ENCODE measurements at places on chromosomes 3 and 15.
A peak's percentile ranks its signal among the peaks of the same experiment; 100 is the strongest.

DNA sequence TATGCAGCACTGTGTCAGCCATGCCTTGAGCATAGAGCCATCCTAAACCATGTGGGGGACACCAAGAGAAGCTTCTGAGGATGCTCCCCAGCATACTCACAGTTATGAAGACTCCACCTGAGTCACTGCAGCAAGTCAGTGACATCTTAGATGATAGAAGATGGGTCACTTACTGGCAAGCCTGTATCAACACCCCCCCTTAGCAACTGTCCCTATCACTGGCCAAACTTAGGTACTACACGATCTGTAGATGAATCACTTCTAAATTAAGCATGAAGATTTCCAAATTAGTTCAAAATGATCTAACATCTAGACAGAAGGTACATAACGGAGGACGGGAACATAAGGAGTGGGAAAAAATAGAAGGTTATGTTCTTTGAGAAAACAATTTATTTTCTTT is 13.2 kb upstream of the LMCD1 start:
- DNase-seq = no peak

DNA sequence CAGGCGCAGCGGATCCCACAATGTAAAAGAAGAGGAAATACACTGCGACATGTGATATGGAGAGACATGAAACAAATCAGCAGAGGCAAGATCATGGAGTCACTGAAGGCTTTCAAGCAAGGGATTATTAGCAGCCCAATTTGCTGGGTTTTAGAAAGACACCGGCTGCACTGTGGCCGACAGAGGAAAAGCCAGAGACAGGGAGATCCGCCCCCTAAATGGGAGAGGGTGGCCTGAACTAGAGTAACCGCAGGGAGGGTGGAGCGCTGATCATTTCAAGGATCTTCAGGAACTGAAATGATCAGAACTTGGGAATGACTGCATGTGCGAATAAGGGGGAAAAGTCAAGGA is 612 bp upstream of the C15orf40 start:
- DNase-seq = no peak

DNA sequence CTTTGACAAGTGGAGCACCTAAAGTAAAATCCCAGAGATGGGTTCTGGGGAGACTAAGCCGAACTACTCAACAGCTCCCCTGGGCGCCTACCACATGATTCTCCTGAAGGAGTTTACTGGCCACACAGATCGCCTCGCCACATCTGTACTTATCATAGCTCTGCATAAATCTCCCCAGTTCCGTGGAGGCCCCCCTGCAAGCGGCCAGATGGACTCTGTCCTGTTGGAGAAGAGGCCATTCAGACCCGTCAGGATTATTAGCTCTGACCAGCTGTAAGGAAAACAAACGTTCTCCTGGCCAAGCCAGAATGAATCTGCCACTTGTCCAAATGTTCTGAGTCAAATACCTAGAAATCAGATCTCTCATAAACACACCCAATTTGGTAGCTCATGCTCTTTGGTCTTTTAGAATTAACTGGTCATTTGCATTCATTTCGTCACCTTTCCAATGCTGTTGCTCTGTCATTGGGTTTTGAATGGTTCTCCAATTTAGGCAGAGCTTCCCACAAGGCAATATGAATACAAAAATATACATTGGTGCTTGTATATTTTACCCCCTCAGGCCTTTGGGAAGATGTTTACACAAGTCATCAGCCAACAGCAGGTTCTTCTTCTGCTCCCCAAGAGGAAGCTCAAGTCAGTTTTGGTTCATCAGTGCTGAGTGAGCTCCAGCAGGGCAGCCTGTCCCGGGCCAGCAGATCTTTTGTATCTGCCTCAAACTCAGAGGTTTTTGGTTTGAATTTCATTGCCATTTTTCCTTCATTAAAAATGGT is 124.5 kb downstream of the THSD4 start:
- DNase-seq = no peak

- peak; percentile 39 for DNase-seq
Measured at GRCh38 chr3:38314112-38314763, 32.1 kb downstream of the SLC22A14 start.

DNA sequence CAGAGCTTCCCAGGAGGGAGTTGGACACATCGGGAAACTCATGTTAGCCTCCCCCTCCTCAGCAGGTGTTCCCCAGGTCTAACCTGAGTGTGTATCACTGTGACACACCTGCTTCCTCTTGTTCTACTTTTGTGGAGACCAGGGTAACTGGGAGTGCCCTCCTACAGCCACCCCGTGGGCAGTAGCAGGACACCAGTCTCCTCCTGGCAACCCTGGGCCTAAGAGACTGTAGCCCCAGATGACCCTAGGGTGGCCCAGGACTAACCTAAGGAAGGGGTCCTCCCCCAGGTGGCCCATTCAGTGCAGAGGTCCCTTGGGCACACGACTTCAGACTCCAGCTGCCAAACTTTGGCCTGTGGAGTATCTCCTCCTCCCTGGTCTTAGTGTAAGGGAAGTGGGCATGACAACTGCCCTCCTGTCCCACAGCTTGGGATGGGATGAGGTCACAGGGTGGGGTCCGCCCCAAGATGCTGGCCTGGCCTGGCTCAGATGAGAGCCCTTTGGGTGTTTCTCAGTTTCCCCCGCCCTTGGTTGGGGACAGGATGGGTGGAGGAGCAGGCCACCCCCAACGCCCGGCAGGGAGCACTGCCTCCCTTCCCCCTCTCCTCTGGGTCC is 4.8 kb downstream of the CSK start:
- no peak for DNase-seq

- DNase-seq = no peak
Measured at GRCh38 chr3:168951884-168952283, 711.6 kb downstream of the MECOM start.

GRCh38 chr15:62035256-62035924 is 24.9 kb downstream of the VPS13C start:
- no peak for DNase-seq

DNA sequence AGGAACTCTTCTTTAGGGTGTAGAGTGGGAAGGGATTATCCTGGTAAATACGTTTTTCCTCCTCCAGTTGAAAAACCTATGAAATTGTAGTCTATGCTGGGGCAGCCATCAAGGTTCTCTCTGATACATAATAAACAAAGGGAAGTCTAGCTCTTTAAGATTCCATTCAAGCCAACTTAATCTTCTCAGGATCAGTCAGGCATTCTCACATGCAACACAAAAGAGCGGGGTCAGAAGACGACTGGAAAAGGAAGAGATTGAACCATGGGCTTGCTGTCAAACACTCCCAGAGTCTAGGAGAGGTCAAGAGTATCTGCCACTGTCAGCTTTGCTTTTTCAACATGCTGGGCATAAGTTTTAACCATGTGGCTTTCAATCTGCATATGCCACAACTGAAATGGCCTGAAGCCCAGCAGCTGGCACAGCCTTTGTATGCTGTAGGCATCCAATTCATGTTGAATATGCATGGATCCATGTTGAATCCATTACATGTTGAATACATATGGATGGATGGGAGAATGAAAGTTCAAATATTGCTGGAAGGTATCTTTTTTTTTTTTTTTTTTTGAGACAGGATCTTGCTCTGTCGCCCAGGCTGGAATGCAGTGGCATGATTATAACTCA is 8.5 kb downstream of the TRAT1 start:
- DNase-seq = no peak

DNA sequence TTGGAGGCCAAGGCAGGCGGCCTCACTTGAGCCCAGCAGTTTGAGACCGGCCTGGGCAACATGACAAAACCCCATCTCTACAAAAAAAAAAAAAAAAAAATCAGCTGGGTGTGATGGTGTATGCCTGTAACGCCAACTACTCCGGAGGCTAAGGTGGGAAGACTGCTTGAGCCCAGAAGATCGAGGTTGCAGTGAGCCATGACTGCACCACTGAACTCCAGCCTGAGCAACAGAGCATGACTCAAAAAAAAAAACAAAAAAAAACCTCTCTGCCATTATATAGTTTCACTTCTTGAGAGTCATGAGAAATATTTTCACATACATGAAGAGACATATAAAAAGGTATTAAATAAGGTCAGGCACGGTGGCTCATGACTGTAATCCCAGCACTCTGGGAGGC is 45.9 kb upstream of the CP start:
- no peak for DNase-seq

- DNase-seq = no peak
Measured at GRCh38 chr3:173653781-173654180, 256.2 kb downstream of the NLGN1 start.

GRCh38 chr3:34235096-34235495 is 436.7 kb downstream of the PDCD6IP start:
- DNase-seq = no peak

DNA sequence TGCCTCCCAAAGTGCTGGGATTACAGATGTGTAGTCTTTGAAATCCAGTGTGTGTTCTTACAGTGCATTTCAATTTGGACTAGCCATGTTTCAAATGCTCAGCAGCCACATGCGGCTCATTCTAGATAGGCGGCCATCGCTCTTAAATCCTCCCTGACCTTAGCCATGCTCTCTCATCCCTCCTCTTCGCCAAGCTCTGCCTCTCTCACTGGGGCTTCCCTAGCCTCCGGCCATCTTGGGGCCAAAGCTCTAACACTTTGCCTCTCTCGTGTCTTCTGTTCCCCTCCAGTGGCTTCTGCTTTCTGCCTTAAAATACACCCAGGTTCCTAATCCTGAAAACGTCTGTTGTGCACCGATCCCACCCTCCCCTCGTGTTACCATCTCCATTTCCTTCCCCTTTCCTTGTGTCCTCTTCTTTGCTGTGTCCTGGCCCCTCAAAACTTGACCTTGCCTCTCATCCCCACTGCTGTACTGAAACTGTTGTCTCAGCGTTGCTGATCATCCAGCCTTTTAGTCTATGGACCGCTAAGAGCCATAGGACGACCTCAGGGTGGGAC is 1.4 kb upstream of the GHRL start:
- peak; percentile 78 for DNase-seq

GRCh38 chr15:53963801-53964200 is 14.4 kb upstream of the UNC13C start:
- DNase-seq = no peak

- DNase-seq = no peak
Measured at GRCh38 chr3:9384141-9384828, 13.1 kb upstream of the SETD5 start.

DNA sequence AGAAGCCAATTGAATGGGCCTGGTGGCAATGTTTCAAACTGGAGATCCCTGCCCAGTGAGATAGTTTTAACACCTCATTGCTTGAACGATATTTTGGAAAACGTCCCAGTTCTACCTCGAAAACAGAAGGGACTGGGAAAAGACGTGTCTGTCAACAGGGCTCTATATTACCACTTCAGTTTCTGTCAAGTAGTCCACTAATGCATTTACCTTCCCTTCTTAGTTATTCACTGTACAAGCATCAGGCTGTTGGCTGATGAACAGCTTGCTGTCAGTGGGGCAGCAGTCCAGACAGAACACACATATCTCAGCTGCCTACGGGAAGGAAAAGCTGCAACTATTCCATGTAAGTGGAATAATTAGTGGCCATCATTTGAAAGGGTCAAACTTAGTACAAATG is 794.7 kb upstream of the GBE1 start:
- no peak for DNase-seq

DNA sequence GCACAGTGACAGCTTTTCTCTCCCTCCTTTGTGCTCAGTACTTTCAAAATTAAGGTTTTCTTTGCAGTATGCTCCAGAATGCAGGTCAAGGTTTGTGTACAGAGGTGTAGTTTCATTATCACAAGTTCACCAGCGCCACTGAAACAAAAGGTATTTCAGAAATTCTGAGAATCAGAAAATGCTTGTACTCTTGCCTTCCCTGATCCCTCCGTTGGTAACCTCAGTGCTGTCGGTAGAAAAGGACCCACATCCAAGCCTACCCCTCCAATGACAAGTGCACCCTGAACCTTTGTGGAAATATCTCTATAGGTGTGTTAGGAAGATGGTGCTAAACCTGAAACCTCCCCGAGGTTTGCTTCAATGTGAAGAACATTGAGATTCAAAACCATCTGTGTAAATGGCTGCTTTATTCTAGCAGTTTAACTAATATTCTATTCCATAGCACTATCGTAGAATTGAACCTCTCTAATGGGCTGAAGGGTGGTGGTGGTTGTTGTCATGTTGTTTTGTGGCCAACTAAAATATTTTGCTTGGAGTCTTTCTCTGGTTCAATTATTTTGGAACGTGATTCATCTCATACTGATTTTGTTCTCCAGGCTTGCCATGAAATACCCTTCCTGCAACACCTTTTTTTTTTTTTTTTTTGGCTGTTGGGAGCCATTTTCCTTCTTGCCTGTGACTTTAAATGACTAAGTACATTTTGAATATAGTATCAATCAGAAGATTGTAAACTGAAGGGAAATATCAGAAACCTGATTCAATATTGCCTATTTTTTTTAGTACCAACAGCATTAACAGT is 20.7 kb downstream of the ZBTB38 start:
- no peak for DNase-seq

GRCh38 chr3:114904633-114905032 is 242.5 kb downstream of the ZBTB20 start:
- DNase-seq = peak; percentile 74

DNA sequence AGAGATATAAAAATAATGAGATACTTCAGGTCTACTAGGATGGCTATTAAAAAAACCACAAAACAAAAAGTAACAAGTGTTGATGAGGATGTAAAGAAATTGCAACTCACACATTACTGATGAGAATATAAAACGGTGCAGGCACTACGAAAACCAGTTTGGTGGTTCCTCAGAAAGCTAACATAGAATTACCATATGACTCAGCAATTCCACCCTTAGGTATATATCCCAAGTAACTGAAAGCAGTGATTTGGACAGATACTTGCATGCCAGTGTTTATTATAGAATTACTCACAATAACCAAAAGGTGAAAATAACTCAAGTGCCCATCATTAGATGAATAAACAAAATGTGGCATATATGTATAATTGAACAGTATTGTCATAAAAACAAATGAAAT is 87.5 kb upstream of the MELTF start:
- DNase-seq = no peak

DNA sequence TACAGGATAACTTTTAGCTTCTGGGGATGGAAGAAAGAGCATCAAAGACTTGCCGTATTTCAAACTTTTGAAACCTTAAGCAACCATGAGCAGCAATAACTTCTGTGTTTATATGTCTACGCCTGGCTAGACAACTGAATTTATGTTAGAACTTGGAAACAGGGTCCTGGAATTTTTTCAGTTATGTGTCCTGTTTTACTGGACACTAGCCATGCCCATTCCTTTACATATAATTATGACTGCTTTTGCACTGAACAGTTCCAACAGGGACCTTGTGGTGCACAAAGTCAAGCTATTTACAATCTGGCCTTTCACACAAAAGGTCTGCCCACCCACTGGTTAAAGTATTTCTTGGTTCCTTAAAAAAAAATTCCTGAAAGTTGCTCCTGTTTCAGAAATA is 37.1 kb downstream of the TJP1 start:
- DNase-seq = no peak

DNA sequence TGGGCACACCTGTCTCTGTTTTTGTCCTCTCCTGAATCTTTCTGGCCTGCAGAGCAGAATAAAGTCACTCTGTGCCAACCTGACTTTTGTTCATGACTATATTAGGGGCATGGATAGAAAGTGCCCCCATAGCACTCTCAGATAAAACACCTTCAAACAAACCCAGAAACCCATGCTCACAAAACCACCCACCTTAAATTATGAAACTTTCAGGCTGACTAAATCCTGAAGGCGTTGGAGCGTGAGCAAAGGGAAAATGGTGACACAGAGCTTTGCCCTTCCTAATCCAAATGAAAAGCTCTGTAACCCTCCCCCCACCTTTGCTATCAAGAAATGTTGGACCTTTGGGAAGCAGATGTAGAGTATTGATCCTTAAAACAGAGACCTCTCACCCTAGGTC is 138.9 kb downstream of the IGF1R start:
- DNase-seq = no peak
